ENCODE measurements at places on chromosomes 7 and 10. TPM values are rescaled to one million over a fixed set of nuclear protein-coding genes. Genes with fewer than 3 reads are reported as not detected.
A peak's percentile ranks its signal among the peaks of the same experiment; 100 is the strongest.

- no peak overlapping the region for H3K27ac ChIP-seq
- no peaks in the 10 kb centered on the region for H3K36me3 ChIP-seq
- no peaks in the 10 kb centered on the region for H3K4me1 ChIP-seq
- no peaks in the 10 kb centered on the region for H3K27me3 ChIP-seq
Observed at GRCh38 chr10:44280226-44281014, 104.5 kb downstream of the CXCL12 start.

CRPPA gene
- 1.6 TPM for total RNA-seq

GRCh38 chr7:47779341-47779771 lies 168.9 kb downstream of the PKD1L1 start:
- no peak overlapping the region for H3K4me3 ChIP-seq
- H3K27me3 ChIP-seq, result no peaks in the 10 kb centered on the region
- no peaks in the 10 kb centered on the region for H3K36me3 ChIP-seq
- DNase-seq, result no peak
- no peak overlapping the region for H3K27ac ChIP-seq

GRCh38 chr7:16504019-16504418 lies 22.6 kb upstream of the LRRC72 start:
- H3K27me3 ChIP-seq, result no peaks in the 10 kb centered on the region
- H3K27ac ChIP-seq, result no peak overlapping the region
- H3K4me3 ChIP-seq, result no peak overlapping the region

DNA sequence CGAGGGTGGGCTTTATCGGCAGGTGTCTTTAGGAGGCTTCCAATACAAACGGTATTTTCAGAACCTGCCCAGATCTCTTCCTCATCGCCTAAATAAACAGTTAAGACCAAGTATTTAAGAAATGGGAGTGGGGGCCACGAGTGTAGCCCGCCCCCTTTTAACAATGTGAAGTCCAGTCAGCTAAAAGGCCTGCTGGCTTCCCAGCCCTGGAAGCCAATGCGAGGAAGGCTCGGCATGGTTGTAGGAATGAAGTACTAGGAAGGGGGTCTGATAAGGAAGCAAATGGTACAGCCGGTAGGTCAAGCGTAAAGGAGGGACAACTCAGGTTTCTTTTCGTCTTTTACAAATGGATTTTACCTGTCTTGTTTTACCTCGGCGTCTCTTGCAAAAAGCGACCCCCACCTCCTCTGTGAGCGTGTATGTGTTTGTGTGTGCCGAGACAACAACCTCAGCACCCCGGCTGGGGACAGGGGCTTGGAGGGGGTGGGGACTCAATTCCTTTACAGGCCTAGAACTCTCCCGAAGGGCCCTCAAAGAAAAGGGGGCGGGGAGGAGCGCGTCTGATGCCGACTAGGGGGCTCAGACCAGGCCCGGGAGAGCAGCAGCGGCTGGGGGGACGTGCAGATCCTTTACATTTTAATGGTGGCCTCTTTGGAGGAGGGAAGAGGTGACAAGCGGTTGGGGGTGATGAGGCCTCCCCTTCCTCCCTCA lies 147.6 kb downstream of the GPR85 start:
- H3K36me3 ChIP-seq, result no peaks in the 10 kb centered on the region
- peak overlapping the region; percentile 83 for H3K4me3 ChIP-seq
- DNase-seq, result peak; percentile 5
- H3K27ac ChIP-seq, result peak overlapping the region; percentile 80
- peaks cover 3% of the 10 kb centered on the region for H3K4me1 ChIP-seq
- H3K27me3 ChIP-seq, result no peaks in the 10 kb centered on the region

- H3K27me3 ChIP-seq, result no peaks in the 10 kb centered on the region
- peak overlapping the region; percentile 59 for H3K27ac ChIP-seq
- H3K4me3 ChIP-seq, result no peak overlapping the region
- no peak for DNase-seq
Observed at GRCh38 chr7:94297397-94297838, 97.3 kb upstream of the COL1A2 start.

- no peaks in the 10 kb centered on the region for H3K4me1 ChIP-seq
- DNase-seq, result no peak
- no peak overlapping the region for H3K4me3 ChIP-seq
Observed at GRCh38 chr10:92830478-92831389, 17.6 kb upstream of the EXOC6 start.

SLIT1 gene
- total RNA-seq, result 0.59 TPM

GRCh38 chr10:123522702-123523312 lies 143.3 kb upstream of the GPR26 start:
- no peaks in the 10 kb centered on the region for H3K36me3 ChIP-seq
- no peaks in the 10 kb centered on the region for H3K27me3 ChIP-seq
- H3K4me3 ChIP-seq, result no peak overlapping the region
- DNase-seq, result no peak
- no peak overlapping the region for H3K27ac ChIP-seq

DNA sequence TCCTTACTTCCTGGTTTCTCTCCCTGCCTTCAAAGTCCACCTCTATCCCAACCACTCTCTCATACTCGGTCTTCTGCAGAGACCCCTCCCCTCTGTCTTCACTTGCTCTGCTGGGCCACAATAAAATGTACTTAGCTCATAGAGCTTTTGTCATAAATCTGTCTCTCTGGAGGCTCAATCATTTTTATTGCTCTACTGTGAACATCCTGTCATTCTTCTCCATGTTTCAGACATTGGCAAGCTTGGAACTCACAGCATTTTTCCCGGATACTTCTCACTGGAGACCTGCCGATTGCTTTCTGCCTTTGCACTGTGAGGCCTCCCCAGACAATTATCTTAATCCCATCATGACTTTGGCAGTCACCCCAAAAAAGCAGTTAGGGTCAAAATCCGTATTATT lies 192.3 kb upstream of the ZMIZ1 start:
- H3K27ac ChIP-seq, result no peak overlapping the region
- no peak for DNase-seq
- H3K27me3 ChIP-seq, result no peaks in the 10 kb centered on the region
- H3K4me1 ChIP-seq, result no peaks in the 10 kb centered on the region
- H3K4me3 ChIP-seq, result no peak overlapping the region
- H3K36me3 ChIP-seq, result no peaks in the 10 kb centered on the region

KCNH2 gene
- 10.1 TPM for total RNA-seq

GRCh38 chr7:124155432-124156022 lies 122.7 kb upstream of the TMEM229A start:
- H3K27ac ChIP-seq, result no peak overlapping the region
- no peaks in the 10 kb centered on the region for H3K36me3 ChIP-seq
- DNase-seq, result no peak
- H3K4me1 ChIP-seq, result no peaks in the 10 kb centered on the region
- H3K27me3 ChIP-seq, result no peaks in the 10 kb centered on the region

GRCh38 chr10:24346877-24347519 lies 138.1 kb downstream of the KIAA1217 start:
- peak overlapping the region; percentile 0 for H3K27ac ChIP-seq
- no peaks in the 10 kb centered on the region for H3K27me3 ChIP-seq
- H3K4me3 ChIP-seq, result no peak overlapping the region
- DNase-seq, result no peak
